ENCODE measurements at places on chromosomes 7 and 10.

DNA sequence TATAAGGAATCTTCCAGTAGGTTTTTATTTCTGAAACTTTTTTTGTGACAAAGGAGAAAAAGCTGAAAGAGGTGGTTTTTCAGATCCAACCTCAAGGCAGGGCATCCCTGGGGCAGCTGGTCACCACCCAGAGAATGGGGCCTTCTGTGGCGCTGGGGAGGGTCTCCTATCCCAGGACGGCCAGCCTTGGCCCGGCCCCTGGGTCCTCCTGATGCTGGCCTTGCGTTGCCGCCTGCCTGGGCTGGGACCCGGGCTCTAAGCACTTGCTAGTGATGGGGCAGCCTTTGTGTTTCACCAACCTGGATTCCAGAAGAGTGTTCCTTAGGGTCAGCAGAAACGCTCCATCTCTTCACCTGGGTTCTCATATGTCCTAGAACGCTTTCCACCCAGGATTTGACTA, 16.3 kb downstream of the SHH start:
- no peak for DNase-seq

DNA sequence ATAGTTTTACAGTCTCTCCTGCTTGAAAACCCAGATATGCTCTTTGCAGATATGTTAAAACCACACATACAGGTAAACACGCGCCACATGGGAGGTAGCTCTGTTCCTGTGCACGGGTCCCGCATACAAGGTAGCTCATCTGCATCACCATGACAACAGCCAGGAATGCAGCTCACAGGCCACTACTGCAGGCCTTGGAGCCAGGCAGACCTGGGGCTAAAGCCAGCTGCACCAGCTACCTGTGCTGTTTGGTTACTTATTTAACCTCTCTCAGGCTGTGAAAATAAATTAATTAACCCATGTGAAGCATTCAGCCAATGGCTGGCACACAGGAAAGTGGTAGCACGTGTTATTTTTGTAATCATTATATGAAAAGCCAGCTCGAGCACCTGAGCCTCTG, 428.3 kb downstream of the TNS3 start:
- peak; percentile 71 for DNase-seq

- DNase-seq, result peak; percentile 81
Observed at GRCh38 chr10:31318382-31318853, 598 bp upstream of the ZEB1 start.

- DNase-seq, result no peak
Observed at GRCh38 chr10:69759641-69760040, 42.1 kb upstream of the COL13A1 start.

GRCh38 chr10:90859321-90859751, 1.5 kb upstream of the HTR7 start:
- DNase-seq, result no peak

- no peak for DNase-seq
Observed at GRCh38 chr7:107078517-107078966, 34.0 kb downstream of the PRKAR2B start.

DNA sequence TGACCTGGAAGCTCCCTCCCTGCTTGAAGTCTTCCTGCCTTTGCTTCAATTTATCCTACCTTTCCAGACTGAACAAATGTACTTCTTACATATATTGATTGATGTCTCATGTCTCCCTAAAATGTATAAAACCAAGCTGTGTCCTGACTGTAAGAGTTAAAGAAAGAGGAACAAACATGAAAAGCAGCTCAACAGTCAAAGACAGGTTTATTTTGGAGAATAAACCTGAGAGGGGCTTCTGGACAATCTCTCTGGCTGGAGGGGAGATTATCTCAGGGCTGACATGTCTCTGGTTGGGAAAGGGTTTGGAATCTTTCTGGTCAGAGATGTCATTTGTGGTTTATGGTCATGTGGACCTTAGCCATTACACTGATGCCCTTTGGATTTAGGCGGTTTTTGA, 41.0 kb downstream of the OR13A1 start:
- no peak for DNase-seq

GRCh38 chr10:37865957-37866803, 8.8 kb upstream of the ZNF248 start:
- DNase-seq, result no peak

- DNase-seq, result no peak
Observed at GRCh38 chr7:56538541-56539429, 422.6 kb upstream of the NUPR2 start.

- DNase-seq, result no peak
Observed at GRCh38 chr7:93547716-93548115, 26.8 kb downstream of the CALCR start.

DNA sequence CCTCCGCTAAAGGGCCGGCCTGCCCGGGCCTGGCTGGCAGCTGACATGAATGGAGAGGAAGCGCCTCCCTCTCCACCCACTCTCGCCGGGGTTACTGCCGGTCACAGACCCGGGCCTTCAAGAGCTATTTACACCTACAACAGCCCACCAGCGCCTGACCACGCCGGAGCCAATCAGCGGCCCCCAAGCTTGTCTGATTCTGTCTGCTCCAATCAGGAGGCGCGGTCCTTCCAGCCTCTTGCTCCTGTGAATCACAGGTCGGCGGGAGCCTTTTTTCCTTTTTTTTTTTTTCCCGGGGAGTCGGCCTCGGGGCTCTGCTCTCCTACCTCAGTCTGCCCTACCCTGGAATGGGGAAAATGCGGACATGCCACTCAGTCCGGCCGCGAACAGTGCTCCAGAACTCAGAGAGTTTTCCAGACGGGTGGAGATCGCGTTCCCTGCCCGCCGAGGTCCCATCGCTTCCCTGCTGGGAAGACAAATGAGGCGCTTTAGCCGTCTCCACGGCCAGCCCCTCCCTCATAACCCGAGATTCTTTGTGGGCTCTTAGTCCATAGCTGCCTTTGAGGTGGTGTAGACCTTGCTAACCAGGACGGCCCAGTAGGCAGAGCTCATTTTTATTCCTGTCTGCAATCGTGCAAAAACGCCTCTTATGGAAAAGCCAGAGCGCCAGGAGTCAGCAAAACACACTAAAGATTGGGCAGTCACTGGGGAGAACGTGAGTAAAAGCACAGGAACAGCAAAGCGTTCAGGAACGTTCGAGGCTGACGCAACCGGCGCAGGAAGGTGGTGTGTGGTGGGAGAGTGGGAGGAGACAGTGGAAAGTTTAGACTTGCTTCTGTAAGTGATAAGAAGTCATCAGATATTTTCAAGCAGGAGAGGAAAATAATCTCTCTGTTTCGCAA, 26.5 kb downstream of the SCD start:
- DNase-seq, result peak; percentile 98

- no peak for DNase-seq
Observed at GRCh38 chr10:29642990-29643389, 8.2 kb upstream of the SVIL start.

GRCh38 chr7:26629696-26630095, 234.7 kb downstream of the SKAP2 start:
- DNase-seq, result no peak

- no peak for DNase-seq
Observed at GRCh38 chr7:18936265-18936664, 181.2 kb downstream of the TWIST1 start.

DNA sequence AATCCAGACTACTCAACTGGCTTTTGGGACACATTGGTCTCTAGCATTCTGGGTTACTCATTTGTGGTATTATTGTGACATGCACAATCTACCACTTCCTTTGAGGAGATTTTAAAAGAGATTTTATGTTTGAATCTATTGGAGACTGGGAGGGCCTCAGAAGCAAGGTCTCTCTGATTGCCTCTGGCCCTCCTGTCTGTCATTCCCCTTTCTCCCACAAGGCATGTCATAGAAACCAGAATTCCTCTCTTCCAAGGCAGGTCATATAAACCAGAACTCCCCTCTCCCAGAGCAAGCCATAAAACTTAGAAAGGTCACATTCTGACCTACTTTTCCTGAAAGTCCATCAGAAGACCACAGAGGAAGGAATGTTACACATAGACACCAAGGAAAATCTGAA, 777.7 kb downstream of the PHTF2 start:
- no peak for DNase-seq

GRCh38 chr10:71712572-71713134, 6.9 kb downstream of the C10orf105 start:
- DNase-seq, result no peak

- no peak for DNase-seq
Observed at GRCh38 chr10:52965938-52966401, 193.4 kb upstream of the MBL2 start.

GRCh38 chr7:46764100-46764936, 817.6 kb downstream of the TNS3 start:
- no peak for DNase-seq

DNA sequence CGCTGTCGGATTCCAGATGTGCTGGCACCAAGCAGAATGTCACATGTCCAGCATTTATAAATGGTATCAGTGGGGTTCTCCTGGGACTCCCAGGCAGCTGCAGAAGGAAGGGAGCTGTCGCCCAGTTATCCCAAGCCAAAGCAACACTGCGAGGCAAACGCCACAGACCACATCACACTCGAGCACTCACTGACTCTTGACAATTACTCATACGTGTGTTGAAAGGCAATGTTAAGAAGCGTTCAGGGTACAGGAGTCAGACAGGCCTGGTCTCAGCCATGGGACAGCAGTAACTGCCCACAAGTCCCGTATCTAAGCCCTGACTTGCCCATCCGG, 113.4 kb downstream of the DIP2C start:
- no peak for DNase-seq

DNA sequence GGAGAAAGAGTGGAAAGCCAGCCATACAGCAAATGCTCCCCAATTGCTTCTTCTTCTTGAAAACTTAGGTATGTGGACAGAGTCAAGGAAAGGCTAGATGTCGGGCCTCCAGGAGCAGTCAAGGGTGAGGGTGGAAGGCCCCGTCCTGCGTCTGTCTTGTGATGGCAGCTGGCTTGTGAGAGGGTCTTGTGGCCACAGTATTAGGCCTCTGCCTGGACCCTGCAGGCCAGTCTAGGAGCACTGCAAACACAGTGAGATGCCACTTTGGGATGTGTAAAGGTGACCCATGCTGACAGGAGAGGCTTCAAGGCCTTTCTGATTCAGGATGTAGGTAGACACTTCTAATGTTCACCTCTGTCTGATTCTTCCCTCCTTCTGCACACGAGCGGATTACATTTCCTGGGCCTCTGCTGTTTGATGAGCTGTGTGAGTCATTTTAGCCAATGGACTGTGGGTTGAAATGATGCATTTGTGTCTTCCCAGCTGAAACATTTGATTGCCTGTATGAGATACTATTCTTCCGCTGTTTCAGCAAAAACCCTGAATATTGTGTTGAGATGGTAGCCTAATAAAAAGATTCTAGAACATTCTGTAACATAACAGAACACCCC, 135.4 kb downstream of the EMX2 start:
- no peak for DNase-seq

DNA sequence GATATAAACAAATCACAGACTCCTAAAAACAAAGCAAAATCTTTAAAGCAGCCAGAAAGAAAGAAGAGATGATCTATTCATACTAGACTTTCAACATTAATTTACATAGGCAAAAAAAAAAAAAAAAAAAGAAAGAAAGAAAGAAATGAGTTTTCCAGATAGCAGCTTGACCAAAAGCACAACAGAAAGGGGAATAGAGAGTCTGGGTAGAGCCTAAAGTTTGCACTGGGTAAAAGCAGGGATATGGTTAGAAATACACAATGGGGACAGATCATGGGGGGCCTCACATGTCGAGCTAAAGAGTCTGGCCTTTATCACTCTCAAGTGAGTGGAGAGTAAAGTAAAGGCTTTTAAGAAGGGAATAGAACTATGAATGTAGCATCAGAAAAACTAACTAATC, 169.8 kb downstream of the SGMS1 start:
- no peak for DNase-seq

DNA sequence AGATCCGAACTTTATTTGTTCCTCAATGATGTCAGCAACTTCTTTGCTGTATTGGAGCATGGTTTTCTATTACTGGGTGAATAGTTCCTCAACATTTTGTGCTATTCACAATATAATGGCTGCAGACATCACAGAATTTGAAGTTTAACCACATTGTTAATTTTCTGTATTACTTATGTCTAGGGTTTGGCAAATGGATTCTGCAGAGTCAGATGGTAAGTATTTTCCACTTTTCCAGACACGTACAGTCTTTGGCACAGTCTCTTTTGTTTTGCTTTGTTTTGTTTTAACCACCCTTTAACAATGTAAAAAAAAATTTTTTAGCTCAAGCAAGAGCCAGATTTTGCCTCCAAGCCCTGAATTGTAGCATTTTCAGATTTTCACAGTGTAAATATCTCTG, 36.8 kb upstream of the FOXK1 start:
- no peak for DNase-seq

- DNase-seq, result no peak
Observed at GRCh38 chr10:125626671-125627070, 56.3 kb downstream of the TEX36 start.

GRCh38 chr10:69335063-69335587, 56.8 kb downstream of the HK1 start:
- DNase-seq, result peak; percentile 53

GRCh38 chr7:18018296-18019215, 9.1 kb downstream of the PRPS1L1 start:
- no peak for DNase-seq

DNA sequence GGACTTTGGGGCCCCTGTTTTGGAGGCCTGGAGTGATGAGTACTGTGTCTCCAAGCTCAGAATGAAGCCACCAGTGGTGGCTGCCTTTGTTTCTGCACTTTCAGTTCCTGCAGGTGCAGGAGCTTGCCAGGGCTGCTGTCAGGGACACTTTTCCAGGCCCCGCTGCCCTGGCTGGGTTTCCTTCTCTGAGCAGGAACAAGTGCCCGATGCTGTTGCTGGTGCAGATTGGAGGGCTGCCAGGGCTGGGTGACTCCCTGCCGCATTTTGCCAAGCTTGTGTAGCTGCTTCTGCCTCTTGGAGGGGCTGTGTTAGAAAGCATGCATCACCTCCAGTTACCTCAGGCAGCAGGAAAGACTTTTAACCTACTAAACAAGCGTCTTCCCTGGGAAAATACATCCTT, 211.1 kb downstream of the MGMT start:
- peak; percentile 64 for DNase-seq

GRCh38 chr10:8023851-8024250, 30.6 kb upstream of the GATA3 start:
- no peak for DNase-seq

- DNase-seq, result no peak
Observed at GRCh38 chr7:85413718-85414117, 226.9 kb upstream of the SEMA3D start.

DNA sequence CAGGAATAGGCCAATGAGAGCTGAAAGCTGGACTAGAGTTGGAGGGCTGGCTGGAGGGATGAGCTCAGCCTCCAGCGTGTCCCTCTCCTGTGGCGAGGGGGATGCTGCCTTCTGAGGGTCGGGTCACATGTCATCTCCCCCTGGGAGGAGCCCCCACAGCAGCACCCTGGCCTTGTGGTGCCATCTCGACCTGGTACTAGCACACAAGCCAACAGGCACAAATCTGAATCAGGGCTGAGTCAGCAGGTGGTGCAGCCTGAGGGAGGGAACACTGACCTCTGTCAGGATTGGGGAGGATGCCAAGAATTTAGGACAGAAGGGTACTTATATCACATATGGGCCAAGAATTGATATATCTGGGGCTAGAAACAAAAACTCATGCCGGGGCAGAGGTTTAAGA, 280.4 kb downstream of the CELF2 start:
- DNase-seq, result no peak

- DNase-seq, result no peak
Observed at GRCh38 chr10:88097092-88097516, 233.7 kb downstream of the PTEN start.
